ENCODE measurements at places on chromosomes 2 and 18. TPM values are rescaled to one million over a fixed set of nuclear protein-coding genes. Genes with fewer than 3 reads are reported as not detected.

The EMX1 gene
- 1.5 TPM for total RNA-seq

The PLCL1 gene
- 0.04 TPM for total RNA-seq

The ALPP gene
- total RNA-seq = not detected

The FOXD4L1 gene
- not detected for total RNA-seq

The REG3G gene
- total RNA-seq = not detected

The NEU2 gene
- not detected for total RNA-seq

The EGR4 gene
- 0.15 TPM for total RNA-seq

The CIB4 gene
- not detected for total RNA-seq

The ST6GAL2 gene
- total RNA-seq = 15.6 TPM

The TTC31 gene
- 32.4 TPM for total RNA-seq

The ERBB4 gene
- total RNA-seq = 166 TPM

The TAF1B gene
- total RNA-seq = 41.9 TPM

The CRYBA2 gene
- total RNA-seq = 2.4 TPM

The OSBPL6 gene
- 3.6 TPM for total RNA-seq

The ATP9B gene
- 26.4 TPM for total RNA-seq

The BOK gene
- 23.4 TPM for total RNA-seq

The STK36 gene
- total RNA-seq = 87.4 TPM

The HSPE1 gene
- total RNA-seq = 190 TPM

The IAH1 gene
- total RNA-seq = 50.6 TPM

The GCA gene
- total RNA-seq = 27.5 TPM

The MOCOS gene
- total RNA-seq = 1.4 TPM
